ENCODE measurements at places on chromosomes 2 and 18. TPM values are rescaled to one million over a fixed set of nuclear protein-coding genes. Genes with fewer than 3 reads are reported as not detected.
A peak's percentile ranks its signal among the peaks of the same experiment; 100 is the strongest.

- H3K27me3 ChIP-seq = peaks cover 37% of the 10 kb centered on the region
- no peak overlapping the region for H3K27ac ChIP-seq
Observed at GRCh38 chr2:45193581-45193980, 184.3 kb upstream of the SIX2 start.

DNA sequence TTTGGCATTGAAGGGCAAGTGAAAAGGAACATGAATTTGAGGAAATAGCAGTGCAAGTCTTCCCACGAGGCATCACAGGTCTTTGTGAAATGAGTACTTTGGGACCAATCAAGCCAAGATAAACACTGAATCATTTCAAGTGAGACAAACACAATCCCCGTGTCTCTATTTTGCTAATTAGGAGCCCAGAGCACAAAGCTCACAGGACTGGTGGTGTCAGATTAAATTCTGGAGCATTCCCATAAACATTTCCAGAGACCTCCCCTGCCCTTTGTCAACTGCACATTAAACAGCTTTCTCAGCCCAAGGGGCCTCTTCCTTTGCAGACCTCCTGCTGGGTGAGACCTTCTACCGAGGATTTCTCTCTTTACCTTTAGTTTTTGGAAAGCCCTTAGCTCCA lies 50.7 kb downstream of the DAPL1 start:
- no peak overlapping the region for H3K27ac ChIP-seq
- H3K27me3 ChIP-seq = peaks cover 21% of the 10 kb centered on the region
- no peak overlapping the region for H3K4me3 ChIP-seq

C2orf66 gene
- total RNA-seq = 0.16 TPM

DNA sequence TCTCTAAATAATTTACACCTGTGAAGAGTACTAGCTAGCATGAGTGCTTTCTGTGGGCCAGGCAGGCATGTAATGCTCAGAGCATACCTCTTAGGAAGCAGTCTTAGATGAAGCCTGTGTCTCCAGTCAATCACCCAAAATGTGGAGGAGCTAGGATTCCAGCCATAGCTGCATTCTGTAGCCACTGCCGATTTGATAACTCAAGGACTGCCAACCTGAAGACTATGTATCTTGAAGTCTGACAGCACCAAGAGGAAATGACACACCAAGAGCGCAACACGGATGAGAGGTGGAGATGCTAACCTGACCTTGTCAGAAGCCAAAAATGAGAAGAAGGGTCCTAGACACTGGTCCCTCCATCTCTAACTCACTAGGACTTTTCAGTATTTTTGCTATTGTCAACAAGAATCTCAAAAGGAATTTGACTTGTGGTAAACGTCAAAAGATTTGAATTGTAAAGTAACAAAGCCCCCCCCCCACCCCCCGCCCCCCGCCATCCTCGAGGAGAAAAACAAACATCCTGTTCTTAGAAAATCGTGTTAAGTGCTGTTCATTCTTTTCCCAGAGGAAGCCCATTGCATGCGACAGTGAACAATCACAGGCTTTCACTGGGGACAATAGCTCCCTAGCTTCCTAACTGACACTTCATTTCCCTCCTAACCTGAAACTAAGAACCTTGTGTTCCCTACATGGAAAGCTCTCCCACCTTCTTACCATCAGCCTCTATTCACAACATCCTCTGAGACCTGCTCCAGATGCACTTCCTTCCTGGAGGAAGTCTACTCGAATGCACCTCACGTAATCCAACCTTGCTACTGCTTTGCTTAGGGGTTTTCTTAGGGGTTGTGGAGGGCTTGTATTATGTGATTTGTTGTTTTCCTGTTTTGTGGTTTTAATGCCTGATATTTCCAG lies 14.7 kb downstream of the CDC42EP3 start:
- H3K4me1 ChIP-seq = peaks cover 72% of the 10 kb centered on the region
- no peak overlapping the region for H3K4me3 ChIP-seq
- H3K36me3 ChIP-seq = peaks cover 38% of the 10 kb centered on the region

DNA sequence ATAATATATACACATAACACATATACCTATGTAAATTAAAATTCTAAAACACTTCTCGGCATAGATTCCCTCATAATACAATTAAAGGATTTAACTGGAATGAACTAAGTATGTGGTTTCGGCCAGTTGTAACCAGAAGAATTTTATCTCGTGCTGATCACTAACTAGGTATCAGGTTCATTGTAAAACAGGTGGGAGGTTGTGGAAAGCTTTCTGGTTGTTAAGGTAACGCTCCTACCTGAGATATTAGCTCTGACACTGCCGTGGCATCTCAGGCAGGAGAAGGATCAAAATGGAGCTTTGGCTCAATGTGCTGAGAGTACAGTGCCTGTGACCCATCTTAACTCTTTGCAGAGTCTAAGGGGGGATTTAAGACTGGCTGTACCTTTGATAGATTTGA lies 42.5 kb downstream of the SLC9A2 start:
- no peaks in the 10 kb centered on the region for H3K36me3 ChIP-seq
- no peak for DNase-seq
- H3K27ac ChIP-seq = no peak overlapping the region
- H3K4me1 ChIP-seq = peaks cover 16% of the 10 kb centered on the region
- H3K27me3 ChIP-seq = peaks cover 13% of the 10 kb centered on the region

TPO gene
- total RNA-seq = not detected

GRCh38 chr2:203510256-203510940 lies 24.7 kb downstream of the RAPH1 start:
- H3K4me1 ChIP-seq = no peaks in the 10 kb centered on the region
- peaks cover 2% of the 10 kb centered on the region for H3K36me3 ChIP-seq
- no peak overlapping the region for H3K27ac ChIP-seq

GRCh38 chr2:229485857-229486256 lies 214.8 kb upstream of the PID1 start:
- DNase-seq = no peak
- H3K4me1 ChIP-seq = no peaks in the 10 kb centered on the region
- no peaks in the 10 kb centered on the region for H3K27me3 ChIP-seq

ABHD1 gene
- 0.29 TPM for total RNA-seq

DNA sequence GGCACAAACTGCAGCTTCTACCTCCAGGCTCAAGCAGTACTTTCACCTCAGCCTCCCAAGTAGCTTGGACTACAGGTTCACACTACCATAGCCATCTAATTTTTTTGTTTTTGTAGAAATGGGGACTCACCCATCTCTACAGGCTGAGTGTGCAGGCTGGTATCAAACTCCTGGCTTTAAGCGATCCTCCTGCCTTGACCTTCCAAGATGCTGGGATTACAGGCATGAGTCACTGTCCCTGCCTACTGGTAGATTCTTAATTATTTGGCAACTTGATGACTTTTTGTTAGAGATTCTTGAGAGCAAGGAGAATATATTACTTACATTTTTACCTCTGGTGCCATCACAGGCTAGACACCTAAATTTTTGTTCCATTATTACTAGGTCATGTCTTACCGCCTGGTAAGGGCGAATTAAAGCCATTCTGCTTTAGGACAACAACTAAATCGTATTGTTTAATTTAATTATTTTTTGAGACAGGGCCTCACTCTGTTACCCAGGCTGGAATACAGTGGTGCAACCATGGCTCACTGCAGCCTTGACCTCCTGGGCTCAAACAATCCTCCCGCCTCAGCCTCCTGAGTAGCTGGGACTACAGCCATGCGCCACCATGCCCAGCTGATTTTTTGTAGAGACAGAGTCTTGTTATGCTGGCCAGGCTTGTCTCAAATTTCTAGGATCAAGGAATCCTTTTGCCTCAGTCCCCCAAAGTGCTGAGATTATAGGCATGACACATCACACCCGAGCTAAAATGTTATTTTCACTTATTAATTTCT lies 15.7 kb downstream of the DYNC1I2 start:
- H3K27me3 ChIP-seq = no peaks in the 10 kb centered on the region
- H3K4me3 ChIP-seq = no peak overlapping the region
- peaks cover 3% of the 10 kb centered on the region for H3K36me3 ChIP-seq
- DNase-seq = no peak
- no peak overlapping the region for H3K27ac ChIP-seq
- H3K4me1 ChIP-seq = peaks cover 2% of the 10 kb centered on the region

DNA sequence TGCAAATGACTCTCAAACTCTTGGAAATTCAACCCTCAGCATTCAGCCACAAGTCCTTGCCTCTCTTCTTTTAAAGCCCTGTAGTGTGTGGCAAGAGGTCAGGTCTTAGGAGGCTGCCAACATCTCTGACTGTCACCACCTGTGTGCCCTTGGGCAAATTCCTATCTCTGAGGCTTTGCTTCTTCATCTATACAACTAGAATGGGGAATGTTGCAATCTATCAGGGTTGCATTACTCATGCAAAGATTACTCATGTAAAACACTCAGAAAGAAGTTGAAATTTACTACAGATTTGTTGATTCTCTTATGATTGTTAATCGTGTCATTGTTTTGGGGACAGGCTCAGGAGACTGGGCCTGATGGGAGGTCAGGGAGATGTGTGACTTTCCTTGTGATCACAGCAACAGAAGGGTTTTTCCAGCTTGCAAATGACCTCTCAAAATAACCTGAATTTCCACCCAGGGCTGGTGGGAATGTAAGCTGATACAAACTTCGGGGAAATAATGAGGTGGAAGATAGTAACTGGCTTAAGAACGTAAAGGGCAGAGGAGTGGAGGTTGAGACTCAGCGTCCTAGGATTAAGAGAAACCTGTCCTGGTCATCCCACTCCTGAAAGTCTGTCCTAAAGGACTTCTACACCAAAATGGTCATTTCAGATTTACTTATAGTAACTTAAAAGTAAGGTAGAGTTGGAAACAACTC lies 32.1 kb upstream of the SIGLEC15 start:
- no peak for DNase-seq
- H3K4me3 ChIP-seq = no peak overlapping the region
- no peaks in the 10 kb centered on the region for H3K36me3 ChIP-seq

EMX1 gene
- not detected for total RNA-seq

DNA sequence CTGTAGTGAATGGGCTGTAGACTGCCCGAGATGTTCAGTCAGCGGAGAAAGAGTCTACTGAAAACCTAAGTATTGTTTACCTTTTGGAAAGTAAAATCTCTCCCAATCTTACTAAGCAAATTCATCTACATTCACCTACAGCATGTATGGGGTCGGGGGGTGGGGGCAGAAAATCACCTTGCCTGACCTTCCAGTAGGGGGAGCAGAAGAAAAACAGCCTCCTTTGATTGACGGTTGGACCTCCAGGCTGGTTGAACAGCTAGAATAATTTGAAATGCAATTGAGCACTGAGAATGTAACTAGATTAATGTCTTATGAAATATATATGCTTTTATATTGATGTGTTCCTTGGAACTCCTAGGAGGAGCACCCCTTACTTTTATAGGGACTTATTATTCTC lies 10.0 kb downstream of the LRATD1 start:
- no peak for DNase-seq
- H3K4me1 ChIP-seq = no peaks in the 10 kb centered on the region
- H3K36me3 ChIP-seq = no peaks in the 10 kb centered on the region
- H3K27ac ChIP-seq = no peak overlapping the region
- no peaks in the 10 kb centered on the region for H3K27me3 ChIP-seq

SPP2 gene
- not detected for total RNA-seq

AGXT gene
- total RNA-seq = not detected

ALLC gene
- total RNA-seq = not detected

FOXI3 gene
- not detected for total RNA-seq

DNA sequence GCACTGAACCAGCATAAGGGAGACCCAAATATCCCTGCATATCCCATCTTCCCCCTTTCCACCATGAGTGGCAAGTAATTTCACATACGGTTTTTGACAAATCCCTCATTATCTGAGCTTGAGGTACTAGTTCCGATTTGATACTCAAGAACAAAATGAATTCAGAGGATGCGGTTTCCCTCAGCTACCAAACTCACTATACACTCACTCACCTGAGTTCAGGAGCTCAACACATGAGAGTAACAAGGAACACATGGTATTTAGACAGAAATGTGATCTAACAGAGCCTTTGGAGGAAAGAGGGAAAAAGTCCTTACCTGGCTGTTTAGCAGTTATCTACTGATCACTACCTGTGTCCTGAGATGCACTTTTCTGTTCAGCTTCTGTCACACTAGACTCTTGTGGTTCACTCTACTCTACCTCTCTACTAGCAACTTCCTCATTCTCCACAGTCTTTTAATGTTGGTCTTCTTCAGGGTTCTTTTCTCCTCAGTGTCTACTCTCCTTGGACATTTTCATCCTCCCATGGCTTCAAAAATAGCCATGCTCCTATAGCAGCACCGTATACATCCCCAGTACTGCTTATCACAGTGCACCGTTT lies 25.1 kb downstream of the ASXL2 start:
- no peaks in the 10 kb centered on the region for H3K27me3 ChIP-seq
- H3K36me3 ChIP-seq = peaks cover 6% of the 10 kb centered on the region
- peaks cover 49% of the 10 kb centered on the region for H3K4me1 ChIP-seq
- H3K27ac ChIP-seq = peak overlapping the region; percentile 90
- DNase-seq = no peak
- no peak overlapping the region for H3K4me3 ChIP-seq

RASGRP3 gene
- total RNA-seq = 22.9 TPM

DNA sequence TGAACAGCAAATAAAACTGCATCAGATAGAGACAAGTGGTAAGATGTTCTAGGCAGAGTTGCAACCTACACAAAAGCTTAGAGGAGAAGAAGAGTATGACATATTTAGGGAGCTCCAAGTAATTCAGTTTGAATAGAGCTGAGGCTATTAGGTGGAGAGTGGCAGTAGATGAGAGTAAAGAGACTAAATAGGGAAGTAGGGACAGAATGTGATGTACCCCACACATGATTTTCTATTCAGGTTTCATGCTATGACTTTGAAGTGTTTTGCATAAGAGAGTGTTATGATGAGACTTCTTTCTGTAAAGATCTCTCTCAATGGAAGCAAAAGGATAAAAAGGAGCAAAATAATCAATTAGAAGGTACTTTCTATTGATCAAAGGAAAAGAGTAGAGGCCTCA lies 206.8 kb upstream of the ERBB4 start:
- no peak for DNase-seq
- H3K27me3 ChIP-seq = no peaks in the 10 kb centered on the region
- H3K27ac ChIP-seq = no peak overlapping the region
- H3K4me1 ChIP-seq = no peaks in the 10 kb centered on the region
- no peaks in the 10 kb centered on the region for H3K36me3 ChIP-seq

C2orf92 gene
- 8.4 TPM for total RNA-seq

- H3K36me3 ChIP-seq = no peaks in the 10 kb centered on the region
- no peak for DNase-seq
- H3K27me3 ChIP-seq = peaks cover 18% of the 10 kb centered on the region
Observed at GRCh38 chr2:216680951-216681629, 14.3 kb downstream of the IGFBP5 start.

PARD3B gene
- not detected for total RNA-seq

DNA sequence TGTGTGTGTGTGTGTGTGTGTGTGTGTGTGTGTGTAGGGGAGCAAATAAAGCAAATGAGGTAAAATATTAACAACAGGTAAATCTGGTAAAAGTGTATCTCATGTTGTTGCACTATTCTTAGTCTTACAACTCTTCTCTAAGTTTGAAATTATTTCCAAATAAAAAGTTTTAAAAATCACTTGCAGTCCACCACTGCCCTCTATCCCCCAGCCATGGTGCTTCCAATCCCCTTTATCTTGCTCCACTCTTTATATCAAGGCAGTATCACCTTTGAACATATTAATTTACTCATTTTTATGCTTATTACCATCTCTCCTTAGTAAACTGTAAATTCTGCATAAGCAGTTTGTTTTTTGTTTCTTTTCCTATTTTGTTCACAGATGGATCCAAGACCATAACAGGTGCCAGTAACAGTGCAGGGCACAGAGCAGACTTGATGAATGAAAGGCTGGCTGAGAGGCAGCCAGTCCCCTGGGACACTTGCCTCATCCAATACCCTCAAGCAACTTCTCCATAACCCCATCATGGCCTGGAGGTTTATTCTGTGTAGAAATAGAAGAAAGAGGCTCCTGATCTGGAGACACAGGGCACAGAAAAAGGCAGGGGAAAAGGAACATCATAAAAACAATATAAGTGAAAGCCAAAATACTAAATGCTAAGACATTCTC lies 67.6 kb downstream of the LDAH start:
- DNase-seq = no peak
- H3K36me3 ChIP-seq = peaks cover 42% of the 10 kb centered on the region
- no peak overlapping the region for H3K27ac ChIP-seq
- H3K4me3 ChIP-seq = no peak overlapping the region
- H3K4me1 ChIP-seq = peaks cover 4% of the 10 kb centered on the region

MERTK gene
- total RNA-seq = 0.09 TPM

GPR35 gene
- 14.4 TPM for total RNA-seq
